ENCODE measurements at places on chromosomes 7 and 10.

DNA sequence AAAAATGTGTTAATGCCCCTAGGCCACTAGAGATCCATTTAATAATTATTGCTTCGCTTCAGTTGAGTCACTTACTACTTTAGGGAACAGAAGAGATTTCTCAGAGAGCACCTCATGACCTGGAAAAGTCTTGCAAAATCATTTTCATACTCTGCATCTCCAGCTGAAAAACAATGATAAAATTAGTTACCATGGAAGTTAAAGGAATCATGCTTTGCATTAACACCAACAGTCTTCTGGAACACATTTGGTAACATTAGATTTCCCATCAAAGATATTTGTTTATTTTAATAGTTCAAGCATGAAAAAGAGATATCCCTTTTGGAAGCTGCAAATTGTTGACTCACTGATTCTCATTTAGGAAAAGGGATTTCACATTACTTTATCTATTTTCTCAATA is 1.8 kb upstream of the STEAP2 start:
- no peak for DNase-seq

DNA sequence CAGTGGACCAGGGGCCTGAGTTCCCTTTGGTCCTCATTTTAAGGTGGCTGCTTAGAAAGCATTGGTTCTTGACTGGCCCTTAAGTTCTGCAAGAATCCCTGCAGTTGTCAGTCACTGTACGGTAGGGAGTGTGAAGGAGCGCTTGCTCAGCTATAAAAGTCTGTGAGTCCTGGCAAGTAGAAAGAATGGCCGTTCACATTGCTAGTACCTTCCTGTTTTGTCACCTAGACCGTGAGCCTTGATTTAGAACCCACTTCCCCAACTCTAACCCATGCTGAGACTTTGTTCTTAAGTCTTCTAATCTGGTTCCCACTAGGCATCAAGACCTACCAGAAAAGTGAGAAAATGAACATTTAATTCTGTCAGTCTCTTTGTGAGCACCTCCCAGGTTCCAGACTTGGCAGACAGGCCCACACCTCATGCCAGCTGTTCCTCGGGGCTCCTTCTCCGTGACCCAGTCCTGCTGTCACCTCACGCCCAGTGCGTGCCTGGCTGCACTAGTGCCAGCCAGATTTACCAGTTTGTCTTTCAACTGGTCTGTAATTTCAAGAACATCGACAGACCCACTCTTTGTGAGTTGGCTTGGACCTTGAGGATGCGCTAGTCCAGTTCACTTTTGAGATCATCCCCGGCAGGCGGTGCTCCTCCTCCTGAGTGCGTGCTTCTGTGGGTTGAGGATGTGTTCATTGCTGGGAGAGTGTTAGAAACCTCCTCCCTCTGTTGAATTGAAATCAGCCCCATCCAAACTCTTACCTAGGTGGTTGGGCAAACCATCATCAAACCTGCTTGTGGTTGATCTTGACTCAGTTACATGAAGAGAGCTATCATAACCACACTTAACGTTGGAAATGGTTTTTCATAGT is 78.5 kb downstream of the SHH start:
- no peak for DNase-seq

DNA sequence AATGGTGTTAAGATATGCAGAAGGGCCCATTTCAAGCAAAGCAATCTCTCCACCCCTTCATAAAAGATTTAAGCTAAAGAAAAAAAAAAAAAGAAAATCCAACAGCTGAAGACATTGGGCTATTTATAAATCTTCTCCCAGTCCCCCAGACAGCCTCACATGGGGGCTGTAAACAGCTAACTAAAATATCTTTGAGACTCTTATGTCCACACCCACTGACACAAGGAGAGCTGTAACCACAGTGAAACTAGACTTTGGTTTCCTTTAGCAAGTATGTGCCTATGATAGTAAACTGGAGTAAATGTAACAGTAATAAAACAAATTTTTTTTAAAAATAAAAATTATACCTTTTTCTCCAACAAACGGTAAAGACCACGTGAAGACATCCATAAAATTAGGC is 28.6 kb downstream of the PPP3CB start:
- no peak for DNase-seq

GRCh38 chr7:32539366-32539765 is 44.1 kb downstream of the AVL9 start:
- DNase-seq, result no peak

DNA sequence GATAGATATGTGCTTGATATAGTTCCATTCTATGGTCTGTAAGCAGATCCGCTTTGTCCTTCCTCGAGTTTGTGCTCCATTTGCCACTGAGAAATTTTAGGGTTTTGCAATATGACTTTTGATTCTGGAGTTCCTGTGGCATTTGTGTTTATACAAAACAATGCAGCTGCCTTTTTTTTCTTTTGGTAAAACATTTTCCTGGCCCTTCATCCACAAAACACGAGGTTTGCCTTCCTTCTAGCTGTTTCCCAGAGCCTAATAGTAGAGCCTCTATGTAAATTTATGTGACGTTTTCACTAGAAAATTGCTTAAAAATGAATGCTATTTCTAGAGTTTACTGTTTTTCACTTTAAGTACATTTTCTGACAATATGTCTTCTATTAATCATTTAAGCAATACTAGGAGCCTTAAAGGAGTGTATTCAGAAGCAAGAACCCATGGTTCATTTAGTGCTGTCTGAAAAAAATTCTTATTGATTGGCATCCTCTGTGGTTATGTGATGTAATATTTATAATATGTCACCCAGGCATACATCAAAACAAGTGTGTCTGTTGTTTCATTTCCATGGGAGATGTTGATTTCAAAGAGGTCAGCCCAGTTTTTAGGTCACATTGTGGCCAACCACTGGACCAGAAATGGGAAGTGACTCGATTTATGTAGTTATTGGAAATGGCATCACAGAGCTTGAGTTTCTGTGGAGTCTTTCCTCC is 618.3 kb downstream of the LRMDA start:
- no peak for DNase-seq

DNA sequence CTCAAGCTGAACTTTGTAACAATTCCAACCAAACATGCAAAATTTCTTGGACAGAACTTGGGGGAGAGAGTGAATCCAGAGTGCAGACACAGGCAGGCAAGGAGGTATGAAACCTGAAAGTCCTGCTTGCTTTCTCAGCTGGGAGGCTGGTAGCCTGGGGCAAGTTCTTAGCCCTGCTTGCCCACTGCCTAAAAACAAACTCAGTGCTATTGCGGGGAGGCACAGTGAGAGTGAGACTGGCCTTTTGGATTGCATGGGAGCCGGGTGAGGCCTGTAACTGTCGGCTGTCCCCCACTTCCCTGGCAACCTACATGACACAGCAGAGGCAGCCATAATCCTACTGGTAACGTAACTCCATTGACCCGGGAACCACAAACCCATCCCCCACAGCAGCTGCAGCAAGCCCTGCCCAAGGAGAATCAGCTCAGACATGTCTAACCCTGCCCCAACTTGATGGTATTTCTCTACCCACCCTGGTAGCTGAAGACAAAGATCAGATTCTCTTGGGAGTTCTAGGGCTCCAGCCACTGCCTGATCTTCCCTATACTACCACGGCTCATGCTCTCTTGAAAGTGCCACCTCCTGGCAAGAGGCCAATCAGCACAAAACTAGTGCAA is 663.6 kb downstream of the GRM8 start:
- no peak for DNase-seq

GRCh38 chr7:3942816-3943745 is 642.0 kb downstream of the SDK1 start:
- DNase-seq, result no peak

DNA sequence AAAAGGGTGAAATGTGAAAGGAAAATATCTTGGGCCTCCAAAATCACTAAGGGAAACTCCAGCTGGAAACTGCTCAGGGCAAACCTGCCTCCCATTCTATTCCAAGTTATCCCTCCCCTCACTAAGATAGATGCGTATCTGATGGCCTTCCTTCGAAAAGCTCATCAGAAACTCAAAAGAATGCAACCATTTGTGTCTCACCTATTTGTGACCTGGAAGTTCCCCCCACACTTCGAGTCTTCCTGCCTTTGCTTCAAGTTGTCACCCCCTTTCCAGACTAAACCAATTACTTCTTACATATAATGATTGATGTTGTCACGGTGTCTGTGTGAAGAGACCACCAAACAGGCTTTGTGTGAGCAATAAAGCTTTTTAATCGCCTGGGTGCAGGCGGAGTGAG is 69.3 kb downstream of the ST8SIA6 start:
- no peak for DNase-seq

- DNase-seq, result peak; percentile 99
Observed at GRCh38 chr7:23334482-23335056, 35.4 kb downstream of the MALSU1 start.

GRCh38 chr10:11936389-11937152 is 106.0 kb downstream of the UPF2 start:
- DNase-seq, result no peak

- no peak for DNase-seq
Observed at GRCh38 chr7:24911213-24911603, 68.8 kb downstream of the OSBPL3 start.

DNA sequence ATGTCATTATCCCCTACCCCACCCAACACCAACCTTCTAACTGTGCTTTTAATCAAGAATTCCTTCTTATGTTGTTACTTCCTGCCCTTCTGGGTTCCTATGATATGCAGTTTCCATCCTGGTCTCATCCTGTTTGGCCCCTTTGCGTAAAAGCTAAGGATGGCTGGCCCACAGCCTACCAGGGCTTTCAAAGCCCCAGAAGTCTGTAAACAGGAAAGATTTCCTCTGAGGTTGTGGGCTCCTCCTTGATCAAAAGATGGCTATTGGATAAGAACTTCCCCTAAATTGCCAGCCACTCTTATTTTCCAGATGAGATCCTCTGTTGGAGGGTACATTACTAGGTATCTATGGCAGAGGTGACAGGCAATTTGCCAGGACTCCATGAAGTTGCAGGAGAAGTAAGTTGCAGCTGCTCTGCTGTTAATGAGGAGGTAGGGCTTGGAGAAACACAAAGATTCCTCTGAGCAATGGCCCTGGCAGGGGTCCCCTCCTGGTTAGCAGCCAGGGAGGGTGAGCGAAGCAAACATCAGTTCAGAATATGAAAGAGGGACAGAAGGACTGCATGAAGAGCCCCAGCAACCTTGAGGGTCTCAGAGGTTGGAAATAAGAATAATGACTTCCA is 32.1 kb downstream of the NRP1 start:
- DNase-seq, result no peak

GRCh38 chr7:3710122-3710521 is 409.1 kb downstream of the SDK1 start:
- no peak for DNase-seq

- DNase-seq, result no peak
Observed at GRCh38 chr10:1157615-1157933, 101.4 kb downstream of the WDR37 start.

DNA sequence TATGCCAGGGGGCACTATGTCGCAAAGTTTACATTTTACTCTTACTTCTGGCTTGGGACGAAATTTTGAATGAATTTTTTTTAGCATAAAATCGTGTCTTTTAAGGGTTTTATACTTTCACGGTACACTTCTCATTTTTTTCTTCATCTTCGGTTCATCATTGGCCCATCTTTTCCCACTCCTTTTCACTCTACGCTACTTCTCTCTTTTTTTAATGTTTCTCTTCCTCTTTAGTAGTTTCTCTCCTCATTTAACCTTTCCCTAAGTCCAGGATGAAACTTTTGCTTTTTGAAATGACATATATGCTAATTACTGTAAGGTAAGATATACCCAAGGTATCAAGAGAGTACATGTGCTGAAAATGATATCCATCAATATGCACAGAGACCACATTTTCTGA is 39.5 kb downstream of the C7orf33 start:
- DNase-seq, result no peak

DNA sequence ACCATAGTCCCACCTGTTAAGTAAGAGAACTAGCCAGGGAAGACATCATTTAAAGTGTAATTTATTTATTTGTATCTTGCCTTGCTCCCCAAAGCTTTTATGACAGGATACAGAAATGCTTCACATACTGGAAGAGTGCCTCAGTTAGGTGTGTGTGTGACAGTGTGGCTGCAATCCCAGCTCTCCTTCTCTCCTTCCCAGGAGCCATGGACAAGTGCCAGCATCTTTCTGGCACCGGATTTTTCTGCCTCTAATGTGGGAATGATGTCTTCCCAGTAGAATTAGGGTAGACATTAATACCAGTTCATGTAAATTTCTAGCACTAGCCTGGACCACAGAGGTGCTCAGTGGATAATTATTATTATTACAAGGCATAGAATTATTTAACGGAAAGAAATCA is 30.3 kb upstream of the ATXN7L1 start:
- DNase-seq, result no peak

GRCh38 chr10:43333653-43334052 is 37.8 kb upstream of the FXYD4 start:
- DNase-seq, result no peak

- DNase-seq, result no peak
Observed at GRCh38 chr10:62990126-62990525, 143.0 kb upstream of the NRBF2 start.

GRCh38 chr10:32207544-32207943 is 139.4 kb downstream of the EPC1 start:
- peak; percentile 54 for DNase-seq

- peak; percentile 13 for DNase-seq
Observed at GRCh38 chr10:61397175-61397986, 55.8 kb downstream of the TMEM26 start.

DNA sequence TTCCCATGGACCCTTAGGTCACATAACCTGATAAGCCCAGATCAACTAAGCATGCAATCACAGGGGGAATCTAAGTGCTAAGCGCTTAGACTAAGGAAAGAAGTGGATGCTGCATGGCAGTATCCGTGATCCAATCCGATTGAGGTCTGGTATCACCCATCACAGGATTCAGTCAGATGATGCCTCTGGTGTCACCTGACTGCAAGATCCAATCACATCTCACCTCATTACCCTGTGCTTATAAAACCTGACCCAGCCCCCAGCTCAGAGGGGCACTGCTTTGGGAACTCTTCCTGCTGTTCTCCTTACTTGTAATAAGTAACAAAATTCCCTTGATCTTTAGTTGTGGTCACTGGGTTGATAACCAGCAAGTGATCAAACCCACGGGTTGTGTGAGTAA is 84.7 kb upstream of the TMEM168 start:
- DNase-seq, result no peak

GRCh38 chr10:35040760-35041501 is 49.2 kb downstream of the CUL2 start:
- DNase-seq, result peak; percentile 78

DNA sequence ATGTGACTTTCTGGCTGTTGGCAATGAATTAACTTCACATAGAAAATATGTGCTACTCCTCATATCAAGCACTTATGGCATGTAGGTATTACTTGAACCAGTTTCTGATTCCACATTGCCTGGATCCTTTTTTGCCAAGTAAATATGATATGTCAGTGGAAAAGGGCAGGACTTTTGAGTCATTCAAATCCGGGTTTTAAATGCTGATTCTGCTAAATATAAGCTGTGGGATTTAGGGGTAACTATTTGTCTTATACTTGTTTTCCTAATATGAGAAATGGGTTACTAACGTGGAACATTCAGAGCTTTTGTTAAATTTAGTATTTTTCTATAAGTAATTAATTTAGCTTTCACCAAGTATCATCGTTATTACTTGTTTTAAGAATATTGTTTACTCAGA is 108.0 kb upstream of the HGF start:
- no peak for DNase-seq

GRCh38 chr10:10878963-10879362 is 138.7 kb upstream of the CELF2 start:
- DNase-seq, result no peak

- no peak for DNase-seq
Observed at GRCh38 chr7:139985811-139986210, 76.9 kb downstream of the PARP12 start.
